ENCODE measurements at places on chromosomes 3 and 15.

DNA sequence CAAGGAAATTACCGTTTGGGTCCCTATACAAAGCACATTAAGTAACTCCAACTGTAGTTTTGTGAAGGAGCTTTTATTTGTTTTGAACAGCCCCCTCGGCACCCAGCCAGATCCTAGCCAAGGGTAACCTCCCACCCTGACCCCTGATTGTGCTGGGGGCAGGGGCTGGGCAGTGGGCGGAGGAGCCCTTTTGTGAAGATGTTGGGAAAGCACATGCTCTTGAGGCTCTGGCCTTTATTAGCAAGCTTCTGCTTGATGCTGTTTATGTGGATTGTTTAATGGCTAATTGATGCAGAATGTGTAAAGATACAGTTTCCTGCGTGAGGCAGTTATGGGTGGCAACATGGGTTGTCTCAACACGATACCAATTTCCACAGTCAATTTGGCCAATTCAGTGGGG, 136.5 kb downstream of the MAP2K5 start:
- DNase-seq: no peak

DNA sequence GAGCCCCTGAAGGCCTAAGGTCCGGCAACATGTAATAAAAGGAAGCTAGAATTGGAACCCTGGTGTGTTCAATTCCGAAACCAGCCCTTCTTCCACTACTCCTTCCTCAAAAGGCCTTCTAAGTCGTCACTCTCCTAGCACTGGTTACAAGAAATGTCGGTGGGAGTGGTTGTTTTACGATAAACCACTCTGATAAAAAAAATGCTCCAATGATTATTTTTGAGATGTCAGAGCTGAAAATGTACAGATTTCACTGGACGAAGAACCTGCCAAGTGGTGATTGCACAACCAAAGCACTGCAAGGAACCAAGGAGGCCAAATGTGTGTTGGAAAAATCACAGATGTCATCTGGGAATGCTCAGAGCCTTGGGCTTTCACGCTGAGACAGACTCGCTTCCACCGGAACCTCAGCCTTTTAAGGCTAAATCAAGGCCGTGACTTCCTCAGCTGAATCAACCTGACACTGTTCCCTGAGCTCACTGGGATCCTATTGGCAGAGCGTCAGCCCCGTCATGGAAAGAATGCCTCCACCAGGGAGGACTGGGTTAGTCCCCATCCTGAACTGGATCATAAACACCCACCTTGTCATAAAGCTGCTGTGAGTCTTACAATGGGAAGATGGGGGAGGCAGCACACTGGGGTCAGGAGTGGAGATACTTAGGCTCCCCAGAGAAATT, 108.1 kb upstream of the THBS1 start:
- DNase-seq: no peak

- no peak for DNase-seq
Observed at GRCh38 chr3:72123908-72124441, 339.0 kb upstream of the PROK2 start.

GRCh38 chr15:47334805-47335535, 382.3 kb upstream of the SEMA6D start:
- no peak for DNase-seq

DNA sequence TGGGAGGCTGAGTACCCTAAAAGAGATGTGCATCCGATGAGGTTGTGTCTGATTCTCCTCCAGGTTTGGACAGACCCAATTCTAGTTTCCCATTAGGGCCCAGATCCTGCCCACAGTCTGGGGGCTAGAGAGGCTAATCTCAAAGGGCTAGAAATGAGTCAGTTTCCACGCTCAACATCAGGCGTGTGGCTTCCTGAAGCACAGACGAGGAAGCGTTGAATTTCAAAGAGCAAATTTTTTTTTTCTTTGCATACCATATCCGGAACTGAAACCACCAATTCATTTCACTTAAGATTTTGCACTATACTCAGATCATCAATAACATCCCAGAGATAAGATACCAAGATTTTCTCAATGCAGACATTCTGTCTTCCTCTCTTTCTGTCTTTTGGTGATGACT, 173.8 kb upstream of the BCL6 start:
- DNase-seq: peak; percentile 13

GRCh38 chr3:85560088-85560785, 601.4 kb downstream of the CADM2 start:
- DNase-seq: no peak

DNA sequence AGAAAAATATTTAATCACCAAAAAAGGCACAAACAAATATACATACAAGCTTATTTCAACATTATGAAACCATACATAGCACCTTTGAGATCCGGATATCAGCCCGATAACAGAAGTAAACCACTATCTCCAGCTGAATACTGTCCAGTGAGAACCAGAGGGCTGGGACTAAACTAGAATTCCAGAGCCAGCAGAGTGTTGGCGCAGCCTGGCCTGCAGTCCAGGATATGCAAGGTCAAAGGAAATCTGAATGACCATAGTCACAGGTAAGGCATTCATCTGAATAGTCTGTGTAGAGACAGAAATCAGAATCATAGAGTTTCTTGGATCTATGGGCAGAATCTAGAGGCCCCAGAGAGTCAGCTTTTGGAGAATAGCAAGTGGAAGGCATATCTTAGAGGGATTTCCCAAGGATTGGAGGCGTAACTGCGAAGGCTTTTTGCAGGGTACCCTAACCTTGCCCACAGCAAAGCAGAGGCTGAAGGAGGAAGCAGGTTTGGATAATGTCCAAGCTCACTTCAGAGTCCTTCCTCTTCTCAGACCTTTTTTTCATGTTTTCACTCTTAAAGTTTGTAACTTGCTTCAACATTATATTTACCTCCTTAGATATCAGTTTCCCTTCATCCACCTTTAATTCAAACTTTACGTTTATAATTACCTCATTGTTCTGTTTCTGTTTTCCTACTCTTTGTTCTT, 32.5 kb upstream of the TP63 start:
- DNase-seq: no peak

DNA sequence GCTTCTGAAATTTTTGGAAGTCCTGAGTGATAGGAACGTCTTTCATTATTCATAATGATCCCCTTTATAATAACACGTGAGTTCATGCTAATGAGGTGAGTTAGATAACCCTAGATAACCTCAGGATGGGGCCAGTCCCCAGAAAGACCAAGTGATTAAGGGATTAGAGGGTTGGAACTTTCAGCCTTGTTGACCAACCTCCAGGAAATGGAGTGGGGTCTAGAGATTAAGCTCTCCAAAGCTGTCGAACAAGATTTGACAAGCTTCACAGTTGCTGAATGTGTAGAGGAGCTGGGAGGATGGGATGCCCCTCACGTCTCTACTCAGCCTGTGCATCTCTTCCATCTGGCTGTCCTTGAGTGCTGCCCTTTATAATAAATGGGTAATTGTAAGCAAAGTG, 107.1 kb downstream of the ZMAT3 start:
- DNase-seq: no peak

- no peak for DNase-seq
Observed at GRCh38 chr3:54856271-54856670, 71.6 kb downstream of the LRTM1 start.

DNA sequence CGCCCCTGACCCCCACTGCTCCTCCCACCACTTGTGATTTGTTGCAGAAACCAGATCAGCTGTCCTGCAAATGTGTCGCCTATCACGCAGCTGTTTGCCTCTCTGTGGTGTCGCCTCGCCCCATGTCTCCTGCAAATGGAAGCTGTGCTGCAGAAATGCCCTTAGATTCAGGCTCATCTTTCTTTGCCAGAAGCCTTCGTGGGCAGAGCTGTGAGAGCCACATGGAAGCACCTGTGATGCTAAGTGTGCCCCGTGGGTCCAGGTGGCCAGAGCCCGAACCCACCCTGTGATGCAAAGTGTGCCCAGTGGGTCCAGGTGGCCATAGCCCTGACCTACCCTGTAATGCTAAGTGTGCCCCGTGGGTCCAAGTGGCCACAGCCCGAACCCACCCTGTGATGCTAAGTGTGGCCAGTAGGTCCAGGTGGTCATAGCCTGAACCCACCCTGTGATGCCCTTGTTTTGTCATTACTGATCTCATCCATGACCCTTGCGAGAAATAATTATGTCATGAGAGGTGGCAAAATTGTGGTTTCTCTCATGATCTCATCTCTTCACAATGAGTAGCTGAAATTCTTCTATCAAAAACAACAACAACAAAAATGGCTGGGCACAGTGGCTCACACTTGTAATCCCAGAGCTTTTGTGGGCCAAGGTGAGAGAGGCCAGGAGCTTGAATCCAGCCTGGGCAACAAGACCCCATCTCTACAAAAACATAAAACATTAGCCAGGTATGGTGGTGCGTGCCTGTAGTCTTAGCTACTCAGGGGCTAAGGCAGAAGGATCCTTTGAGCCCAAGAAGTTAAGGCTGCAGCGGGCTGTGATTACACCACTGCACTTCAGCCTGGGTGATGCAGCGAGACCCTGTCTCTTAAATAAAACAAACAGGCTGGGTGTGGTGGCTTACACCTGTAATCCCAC, 187.4 kb downstream of the GOLGA6L6 start:
- DNase-seq: no peak

GRCh38 chr3:100913870-100914648, 79.2 kb downstream of the ABI3BP start:
- DNase-seq: no peak

DNA sequence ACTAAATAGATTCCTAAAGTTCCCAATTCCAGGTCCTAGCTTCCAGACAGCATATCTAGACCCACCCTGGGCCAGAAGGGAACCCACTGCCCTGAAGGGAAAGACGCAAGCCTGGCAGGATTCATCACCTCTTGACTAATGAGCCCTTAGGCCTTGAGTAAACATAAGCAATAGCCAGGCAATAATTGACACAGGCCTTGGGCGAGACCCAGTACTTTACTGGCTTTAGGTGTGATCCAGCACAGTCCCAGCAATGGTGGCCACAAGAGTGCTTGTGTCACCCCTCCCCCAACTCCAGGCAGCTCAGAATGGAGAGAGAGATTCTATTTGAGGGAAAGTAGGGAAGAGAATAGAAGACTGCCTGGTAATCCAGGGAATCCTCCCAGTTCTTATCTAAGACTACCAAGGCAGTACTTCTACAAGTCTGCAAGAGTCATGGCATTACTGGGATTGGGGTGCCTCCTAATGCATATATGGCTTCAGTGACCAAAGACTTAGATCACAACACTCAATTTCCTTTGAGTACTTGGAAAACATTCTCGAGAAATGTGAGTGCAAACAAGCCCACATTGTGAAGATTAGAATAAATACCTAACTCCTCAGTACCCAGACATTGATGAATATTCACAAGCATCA, 30.4 kb upstream of the WWTR1 start:
- DNase-seq: no peak

Measured in stimulated activated CD4-positive, alpha-beta T cell treated with anti-CD3 and anti-CD28 coated beads, Interleukin-1b, Interleukin-23, amount 100 ng/mL, for 1 hour (primary cell).